ENCODE measurements at places on chromosomes 7 and 10.

GRCh38 chr10:46106410-46107255 lies 60.6 kb upstream of the MSMB start:
- DNase-seq, result peak; percentile 2

DNA sequence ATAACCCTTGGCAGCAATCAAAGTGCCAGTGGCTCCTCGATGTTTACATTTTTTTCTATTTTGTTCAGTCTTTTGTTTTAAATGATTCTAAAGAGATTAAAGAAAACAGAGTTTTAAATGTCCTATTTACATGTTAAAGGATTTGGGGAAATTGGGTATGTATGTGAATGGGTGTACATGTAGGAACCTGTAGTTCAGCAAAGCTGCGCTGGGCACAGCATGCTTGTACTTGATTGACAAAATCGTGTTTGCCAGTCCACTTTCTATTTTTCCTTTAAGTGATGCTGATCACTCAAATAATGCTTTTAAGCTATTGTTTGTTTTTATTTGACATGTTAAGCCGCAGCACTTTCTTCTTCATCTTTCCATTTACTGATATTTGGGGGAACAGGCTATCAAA lies 40.9 kb downstream of the FHIP2A start:
- DNase-seq, result no peak

- DNase-seq, result no peak
Measured at GRCh38 chr7:41312235-41312634, 390.7 kb downstream of the INHBA start.

DNA sequence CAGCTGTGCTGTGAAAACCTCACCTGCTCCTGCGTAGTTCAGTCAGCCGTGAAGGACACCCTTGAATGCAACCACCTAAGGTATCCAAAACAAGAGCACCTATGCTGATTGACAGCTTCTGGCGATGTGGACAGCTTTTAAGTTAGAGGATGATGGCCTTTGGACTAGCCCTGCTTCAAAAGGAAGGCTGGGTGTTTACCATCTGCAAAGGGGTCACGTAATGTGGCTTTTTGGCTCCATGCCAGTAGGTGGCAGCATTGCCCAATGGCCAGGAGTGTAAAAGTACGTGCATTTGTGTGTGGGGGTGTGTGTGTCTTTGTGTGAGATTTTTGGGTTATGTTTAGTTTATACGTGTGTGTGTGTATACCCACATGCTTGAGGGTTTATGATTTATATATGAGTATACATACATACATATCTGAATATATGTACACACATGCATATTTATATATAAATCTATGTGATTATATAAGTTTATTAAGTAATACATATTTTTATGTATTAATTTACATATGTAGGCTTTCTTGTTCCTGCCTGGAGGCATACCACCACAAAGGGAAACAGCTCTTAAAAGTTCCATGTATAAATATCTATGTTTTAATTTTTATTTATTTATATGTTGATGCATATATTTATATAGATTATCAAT lies 236.3 kb upstream of the ANKRD30A start:
- DNase-seq, result no peak

Measured in fibroblast of skin of left quadriceps (primary cell).